Activated effector memory CD4-positive, alpha-beta T cell treated with anti-CD3 and anti-CD28 coated beads, Interleukin-2, amount 50 U/mL, for 16 hours (primary cell): ENCODE measurements at places on chromosomes 6 and 20.

DNA sequence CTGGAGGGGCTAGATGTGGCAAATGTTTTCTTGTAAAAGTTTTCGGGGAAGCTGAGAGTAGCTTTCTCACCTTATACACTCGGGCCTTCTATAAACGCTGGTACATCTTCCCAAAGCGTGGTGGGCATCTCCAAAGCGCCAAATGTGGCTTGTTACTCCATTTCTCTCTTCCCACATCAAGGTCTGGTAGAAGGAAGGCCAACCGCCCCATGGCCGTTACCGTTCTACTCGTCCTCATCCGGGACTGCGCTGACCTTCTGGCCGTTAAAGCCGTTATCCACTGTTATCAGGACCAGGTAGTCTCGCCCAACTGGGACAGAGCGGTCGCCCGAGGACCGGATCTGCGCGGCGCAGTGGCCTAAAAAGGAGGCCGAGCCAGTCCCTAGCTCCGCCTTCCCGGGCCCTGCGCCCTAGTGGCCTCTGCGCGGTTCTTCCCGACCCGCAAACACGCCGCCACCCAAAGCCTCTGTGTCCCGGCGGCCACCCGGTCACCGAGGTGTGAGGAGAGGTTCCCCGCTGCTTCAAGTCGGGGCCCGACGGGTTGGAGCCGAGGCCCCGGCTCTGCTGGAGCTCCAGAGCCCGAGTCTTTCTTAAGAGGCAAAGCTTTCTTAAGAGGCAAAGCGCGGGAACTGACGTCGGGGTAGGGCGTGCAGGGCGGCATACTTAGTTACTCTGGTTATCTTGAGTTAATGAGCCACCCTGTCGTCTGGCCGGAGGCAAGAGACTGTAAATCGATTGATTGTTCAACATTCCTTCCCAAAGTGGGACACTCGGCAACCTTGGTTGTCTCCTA is 90.5 kb downstream of the GPX5 start:
- no peak for DNase-seq

GRCh38 chr20:5122873-5123260 is 3.1 kb upstream of the PCNA start:
- DNase-seq: no peak

- no peak for DNase-seq
Measured at GRCh38 chr6:53426667-53427270, 78.0 kb upstream of the ELOVL5 start.

GRCh38 chr20:11551479-11551878 is 366.2 kb upstream of the BTBD3 start:
- no peak for DNase-seq

GRCh38 chr20:41889844-41890224 is 271.7 kb upstream of the CHD6 start:
- no peak for DNase-seq

DNA sequence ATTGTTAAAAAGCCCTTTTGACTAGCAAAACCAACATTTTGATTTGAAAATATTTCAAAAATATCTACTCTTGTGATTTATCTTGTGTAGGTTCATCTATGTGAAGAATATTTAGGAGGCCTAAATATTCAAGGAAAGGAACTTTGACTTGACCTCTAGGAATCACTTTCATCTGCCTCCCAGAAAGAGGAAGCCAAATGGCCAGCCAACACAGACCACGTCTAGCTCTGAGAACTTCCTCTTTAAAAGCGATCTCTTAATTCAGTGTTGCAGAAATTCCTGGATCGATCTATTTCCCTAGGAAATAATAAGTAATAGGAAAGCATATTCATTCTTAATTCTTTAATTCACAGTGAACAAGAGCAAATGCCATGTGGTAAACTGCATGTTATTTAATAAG is 9.6 kb upstream of the MOXD1 start:
- DNase-seq: no peak

DNA sequence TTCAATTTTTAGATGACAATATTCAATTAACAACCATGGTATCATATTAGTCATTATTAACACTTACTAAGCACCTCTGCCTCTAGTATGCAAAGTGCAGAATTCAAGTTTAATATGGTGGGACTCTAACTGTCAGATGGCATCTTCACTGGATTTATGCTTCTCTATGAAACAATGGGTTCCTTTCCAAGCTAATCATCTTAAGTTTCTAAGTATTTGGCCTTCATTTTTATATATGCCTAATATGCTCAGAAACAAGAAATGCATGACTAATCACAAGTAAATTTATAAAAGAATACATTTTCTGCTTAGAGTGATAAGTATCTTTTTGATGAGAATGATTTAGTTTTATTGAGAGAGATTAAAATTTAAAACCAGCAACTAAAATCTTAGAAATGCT is 144.7 kb downstream of the HIVEP2 start:
- no peak for DNase-seq

DNA sequence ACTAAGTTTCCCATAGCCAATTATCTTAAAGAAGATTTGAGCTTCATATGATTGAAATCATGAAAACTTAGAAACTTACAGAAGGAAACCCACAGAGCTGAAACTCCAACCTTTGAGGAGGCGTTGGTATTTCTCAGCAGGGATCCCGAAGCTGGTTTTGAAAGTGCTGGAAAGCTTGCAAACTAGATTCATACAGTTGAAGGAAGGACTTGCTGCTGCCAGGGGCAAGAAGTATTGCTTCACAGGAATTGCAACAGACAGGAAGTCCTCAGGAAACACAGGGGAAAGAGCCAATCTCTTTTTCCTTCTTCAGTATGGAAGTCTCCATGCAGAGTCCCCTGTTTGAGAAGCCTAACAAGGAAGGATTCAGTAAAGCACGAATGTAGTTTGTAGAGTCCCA is 419.7 kb downstream of the CD109 start:
- DNase-seq: no peak

DNA sequence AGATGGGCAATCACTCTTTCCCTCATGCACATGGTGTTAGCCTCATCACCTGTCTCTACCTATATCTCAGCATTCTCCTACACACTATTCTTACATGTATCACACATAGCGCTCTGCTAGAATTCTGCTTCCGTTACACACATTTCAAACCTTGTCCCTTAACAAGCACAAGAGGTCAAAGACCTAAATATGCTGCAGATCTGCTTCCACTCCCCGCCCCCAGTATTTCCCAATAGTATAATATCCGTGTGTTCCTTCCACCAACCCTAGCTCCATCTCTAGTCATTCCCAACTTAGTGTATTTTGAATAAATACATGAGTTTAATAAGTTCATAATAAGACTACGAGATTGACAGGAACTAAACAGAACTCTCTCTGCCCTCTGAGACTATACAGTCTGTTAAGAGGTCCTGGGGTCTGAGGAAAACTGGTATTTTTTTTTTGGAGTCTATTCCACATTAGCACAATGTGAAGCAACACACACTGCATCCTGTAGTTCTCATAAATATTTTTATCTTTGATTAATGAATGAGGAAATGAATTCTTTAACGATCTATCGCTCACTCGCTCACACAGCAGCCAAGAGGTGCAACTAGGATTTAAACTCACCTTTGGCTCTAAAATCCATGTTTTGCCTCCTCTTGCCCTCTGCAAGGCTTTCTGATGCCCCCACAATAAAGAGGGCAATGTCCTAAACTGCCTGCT is 491.6 kb downstream of the QKI start:
- DNase-seq: no peak

- no peak for DNase-seq
Measured at GRCh38 chr6:35391240-35391968, 49.0 kb downstream of the PPARD start.

DNA sequence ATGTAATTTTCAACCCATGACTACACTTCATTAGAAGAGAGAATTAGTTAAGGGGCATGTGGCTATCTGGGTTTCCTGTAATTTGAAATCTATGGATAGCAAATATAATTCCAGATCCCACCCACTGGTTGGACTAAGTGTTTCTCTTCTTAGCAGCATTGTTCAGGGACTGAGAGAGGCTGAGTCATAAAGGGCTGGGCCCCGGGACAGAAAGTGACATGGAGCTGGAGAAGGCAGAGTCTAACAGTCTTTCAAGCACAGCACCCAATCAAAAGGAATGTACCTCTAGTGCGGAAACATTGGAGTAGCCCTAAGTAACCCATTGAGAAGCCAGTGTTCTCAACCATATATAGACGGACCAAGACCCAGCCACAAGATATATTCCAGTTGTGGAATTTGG is 363.9 kb downstream of the DHX35 start:
- DNase-seq: no peak

- DNase-seq: no peak
Measured at GRCh38 chr6:71080826-71081225, 124.0 kb upstream of the B3GAT2 start.
